ENCODE measurements at places on chromosomes 12 and 14.
A peak's percentile ranks its signal among the peaks of the same experiment; 100 is the strongest.

- no peak for DNase-seq
These were observed 1.3 kb upstream of the TCP11L2 start for GRCh38 chr12:106301241-106301610.

DNA sequence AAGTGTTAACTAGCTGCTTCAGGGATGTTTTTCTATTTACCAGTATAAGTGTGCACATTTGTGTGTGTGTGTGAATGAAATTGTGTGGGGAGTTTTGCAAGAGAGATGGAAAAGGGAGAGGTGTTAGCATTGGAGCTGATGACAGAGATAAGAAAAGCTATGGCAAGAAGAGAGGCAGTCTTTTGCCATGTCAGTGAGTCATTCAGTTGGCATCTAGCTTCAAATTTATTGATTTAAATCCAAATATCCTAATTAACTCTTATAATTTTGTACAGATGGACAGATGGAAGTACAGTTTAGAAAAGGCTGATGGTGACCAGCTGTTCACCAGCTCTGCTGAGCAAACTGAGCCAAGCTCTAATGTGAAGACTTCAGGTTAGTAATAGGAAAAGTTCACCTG lies 3.3 kb upstream of the BHLHE41 start:
- DNase-seq = no peak

DNA sequence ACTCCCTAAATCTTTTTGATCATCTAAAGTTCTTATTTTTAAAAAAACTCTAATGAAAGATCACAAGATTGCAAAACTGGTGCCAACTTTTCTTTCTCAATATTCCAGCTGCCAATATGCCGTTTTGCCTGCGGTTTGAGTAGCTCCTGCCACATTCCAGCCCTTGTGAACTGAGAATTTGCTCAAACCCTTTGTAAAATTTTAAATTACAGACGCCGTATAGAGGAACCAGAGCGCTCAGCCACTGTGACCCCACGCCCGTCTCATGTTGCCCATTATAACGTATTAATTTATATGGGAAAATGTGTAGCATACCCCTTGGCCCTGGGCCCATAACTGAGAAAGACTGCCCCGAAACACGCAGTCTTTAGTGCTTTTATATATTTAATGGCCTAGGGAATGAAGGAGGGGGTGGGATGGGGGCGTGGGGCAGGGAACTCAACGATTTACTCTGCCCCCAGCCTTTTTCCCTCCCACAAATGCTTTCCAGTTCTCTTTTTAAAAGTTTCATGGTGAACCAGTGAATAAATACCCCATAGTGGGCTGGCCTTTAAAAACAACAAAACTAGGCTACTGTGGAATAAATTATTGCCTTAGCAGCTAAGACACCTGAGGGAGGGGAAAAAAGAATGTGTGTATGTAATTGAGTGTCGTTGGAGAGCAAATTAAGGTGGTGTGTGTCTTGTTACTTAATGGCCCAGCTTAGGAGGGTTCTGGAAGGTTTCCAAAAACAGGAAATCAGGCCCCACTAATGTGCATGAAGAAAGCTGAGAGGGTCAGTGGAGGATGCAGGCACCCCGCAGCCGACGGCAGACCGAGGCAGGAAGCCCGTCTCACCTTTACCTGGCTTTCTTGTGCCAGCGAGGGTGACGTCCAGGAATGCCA lies 45.7 kb upstream of the RFLNA start:
- DNase-seq = no peak

DNA sequence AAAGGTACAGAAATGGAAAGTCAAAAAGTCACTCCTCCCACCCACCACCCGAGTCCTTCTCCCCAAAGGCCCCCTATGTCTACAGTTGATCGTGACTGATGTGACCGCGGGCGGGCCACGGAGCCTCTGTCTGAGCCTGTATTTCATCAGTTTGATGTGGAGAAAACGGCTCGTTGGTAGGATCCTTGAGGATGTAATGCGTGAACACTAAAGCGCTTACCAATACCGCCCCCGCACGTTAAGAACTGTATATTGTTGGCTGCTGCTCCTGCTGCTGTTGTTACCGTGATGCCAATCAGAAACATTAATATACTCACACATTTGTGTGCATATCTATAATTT lies 24.6 kb upstream of the UBC start:
- DNase-seq = no peak

DNA sequence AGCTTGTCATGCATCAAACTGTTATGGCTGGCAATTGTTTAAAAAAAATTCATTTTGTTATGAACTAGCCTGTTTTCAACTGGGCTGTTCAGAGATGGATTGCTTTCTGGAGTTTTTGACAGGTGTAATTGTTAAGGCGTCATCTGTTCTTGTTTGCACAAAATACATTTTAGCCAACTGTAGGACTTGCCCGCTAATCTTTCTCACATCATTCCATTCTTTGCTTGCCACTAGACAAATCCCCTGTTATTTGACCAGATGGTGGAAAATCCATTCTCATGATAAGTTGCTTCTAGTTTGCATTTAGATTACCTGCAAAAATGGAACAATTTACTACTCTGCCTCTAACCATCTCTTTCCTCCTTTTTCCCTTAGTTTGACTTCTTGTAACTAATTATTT lies 114.3 kb downstream of the NPAS3 start:
- DNase-seq = no peak

DNA sequence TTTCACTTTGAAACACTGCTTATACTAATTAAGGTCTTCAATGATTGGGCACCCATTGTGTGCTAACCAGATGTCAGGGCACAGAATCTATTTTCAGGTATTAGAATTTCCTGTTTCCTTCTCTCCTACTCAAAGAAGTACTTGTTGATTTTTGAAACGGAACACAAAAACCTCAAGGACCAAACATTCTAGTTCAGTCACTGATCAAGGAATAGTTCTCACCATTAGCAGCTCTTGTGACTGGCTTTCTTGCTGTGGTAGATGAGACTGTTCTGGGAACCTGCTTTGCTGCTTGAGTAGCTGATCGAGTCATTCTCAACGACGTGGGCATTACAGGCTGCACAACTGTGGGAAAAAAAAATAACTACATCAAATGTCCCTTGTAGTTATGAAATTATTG lies 11.0 kb downstream of the DLGAP5 start:
- DNase-seq = no peak

- DNase-seq = no peak
These were observed 430.7 kb upstream of the DCN start for GRCh38 chr12:91613223-91613779.

DNA sequence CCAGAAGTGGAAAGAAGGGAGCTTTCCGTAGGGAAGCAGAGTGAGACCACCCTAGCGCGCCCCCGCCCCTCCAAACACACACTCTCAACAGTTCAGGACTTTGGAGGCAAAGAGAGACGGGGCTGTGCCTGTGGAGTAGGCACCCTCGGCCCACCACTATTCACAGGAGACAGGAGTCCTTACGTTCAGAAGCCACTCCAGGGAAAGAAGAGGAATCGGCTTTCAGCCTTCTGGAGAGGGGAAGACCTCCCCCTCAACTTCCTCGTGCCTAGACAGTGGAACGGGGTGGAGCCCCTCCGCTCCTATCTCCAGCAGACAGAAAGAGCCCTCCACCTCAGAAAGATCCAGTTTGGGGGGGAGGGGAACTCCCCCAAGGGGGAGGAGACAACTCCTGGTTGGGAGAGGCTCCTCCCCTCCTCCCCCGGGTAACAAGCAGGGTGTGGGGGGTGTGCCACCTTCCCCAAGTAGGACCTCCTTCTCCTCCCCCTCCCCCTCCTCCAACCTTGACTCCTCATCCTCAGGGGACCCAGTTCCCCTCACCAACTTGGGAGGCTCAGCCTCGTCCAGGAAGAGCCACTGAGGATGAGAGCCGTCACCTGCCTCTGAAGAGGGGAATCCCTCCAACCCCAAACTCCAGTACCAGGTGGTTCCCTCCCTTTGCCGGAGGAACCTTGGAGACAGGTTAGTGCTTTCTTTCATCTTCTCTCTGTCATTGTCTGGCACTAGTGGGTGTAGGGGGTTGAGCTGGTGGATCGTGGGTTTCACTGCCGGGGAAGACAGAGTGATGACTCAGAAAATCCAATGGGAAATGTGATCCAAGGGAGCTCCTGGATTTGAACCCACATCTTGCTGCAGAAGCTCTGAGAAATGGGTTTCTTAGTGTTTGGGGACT lies 883 bp downstream of the FOXJ2 start:
- DNase-seq = no peak

- DNase-seq = peak; percentile 81
These were observed 47.3 kb upstream of the SRP54 start for GRCh38 chr14:34935488-34935887.

GRCh38 chr12:103495469-103496456 lies at the start of gene C12orf42:
Gene C12orf42, minus strand, starts transcription at chr12:103495968. Its CDS starts 17,542 bp downstream, at chr12:103478426.
- no peak for DNase-seq

GRCh38 chr14:105490267-105490571 lies 827 bp upstream of the TEDC1 start:
- DNase-seq = no peak

- DNase-seq = no peak
These were observed 2.3 kb upstream of the KRT6A start for GRCh38 chr12:52495389-52495788.

- DNase-seq = no peak
These were observed 68.9 kb downstream of the DDX51 start for GRCh38 chr12:132075026-132075713.

DNA sequence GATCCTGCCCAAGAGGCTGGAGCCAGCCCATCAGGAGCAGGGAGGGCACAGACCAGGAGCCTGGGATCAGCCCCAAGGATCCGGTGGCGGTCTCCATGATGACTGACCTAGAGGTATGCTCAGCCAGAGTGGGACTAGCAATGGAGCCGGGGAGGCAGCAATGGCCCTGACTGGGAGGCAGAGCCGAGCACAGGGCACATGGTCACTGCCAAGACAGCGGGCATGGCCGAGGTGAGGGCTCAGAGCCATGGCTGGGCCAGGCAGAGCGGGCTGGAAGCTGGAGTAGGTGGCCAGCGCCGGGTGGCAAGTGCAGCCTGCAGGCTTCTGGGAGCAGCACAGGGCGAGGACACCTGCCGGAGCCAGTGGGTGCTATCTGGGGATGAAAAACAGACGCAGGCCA lies 259.3 kb downstream of the BCL11B start:
- DNase-seq = no peak

GRCh38 chr12:51197736-51198567 lies 19.9 kb downstream of the POU6F1 start:
- DNase-seq = no peak

GRCh38 chr12:113987261-113988063 lies 21.3 kb upstream of the RBM19 start:
- DNase-seq = no peak

GRCh38 chr12:2234646-2235350 lies 182.0 kb downstream of the CACNA1C start:
- no peak for DNase-seq

DNA sequence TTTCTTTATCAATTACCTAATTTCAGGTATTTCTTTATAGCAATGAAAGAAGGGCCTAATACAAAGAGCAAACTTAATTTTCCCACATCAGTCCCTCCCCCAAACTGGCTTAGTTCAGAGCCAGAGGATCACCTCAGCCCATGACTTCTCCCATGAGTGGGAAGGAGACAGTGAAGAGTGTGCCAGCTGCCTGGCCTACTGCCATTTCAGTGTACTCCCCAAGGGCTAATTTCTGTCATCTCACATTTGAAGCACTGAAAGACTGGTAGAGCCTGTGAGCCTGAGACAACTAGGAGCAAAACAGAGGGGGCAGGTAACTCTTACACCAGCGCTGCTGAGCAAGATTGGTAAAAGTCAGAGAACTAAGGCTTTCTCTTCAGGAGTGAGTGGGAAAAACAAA lies 29.1 kb upstream of the ADAM20 start:
- no peak for DNase-seq

DNA sequence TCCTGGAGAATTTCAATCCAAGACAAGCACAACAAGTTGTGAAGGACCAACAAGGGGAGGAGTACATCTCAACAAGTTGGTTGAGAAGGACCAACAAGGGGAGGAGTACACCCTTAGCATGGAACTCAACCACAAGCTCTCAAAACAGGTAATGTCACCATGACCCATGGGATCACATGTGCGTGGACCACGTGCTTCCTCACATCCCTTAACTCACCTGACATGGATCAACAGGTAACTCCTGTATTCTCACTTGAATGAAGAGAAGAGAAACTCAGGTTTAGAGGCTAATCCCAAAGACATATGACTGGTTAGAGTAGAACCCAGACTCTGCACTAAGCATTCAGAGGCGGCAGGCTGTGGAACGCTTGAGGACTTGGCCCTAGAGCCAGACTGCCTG lies 6.2 kb downstream of the CRACR2A start:
- no peak for DNase-seq

GRCh38 chr12:117593815-117594400 lies 232.5 kb upstream of the NOS1 start:
- no peak for DNase-seq

DNA sequence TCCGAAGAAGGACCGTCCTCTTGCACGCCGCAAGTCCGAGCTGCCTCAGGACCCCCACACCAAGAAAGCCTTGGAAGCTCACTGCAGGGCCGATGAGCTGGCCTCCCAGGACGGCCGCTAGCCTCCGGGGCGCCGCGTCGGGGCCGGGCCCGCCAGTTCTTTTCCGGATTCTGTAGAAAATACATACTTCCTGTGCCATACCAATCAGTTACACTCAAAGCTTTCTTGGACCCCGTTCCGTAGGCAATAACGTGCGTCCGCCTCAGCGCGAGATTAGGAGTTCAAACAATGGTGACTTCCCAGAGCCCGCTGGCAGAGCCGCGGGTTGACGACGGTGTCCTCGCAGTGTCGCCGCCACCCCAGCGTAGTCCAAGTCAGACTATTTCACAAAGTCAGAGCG lies 39.2 kb upstream of the DYNC1H1 start:
- DNase-seq = no peak

DNA sequence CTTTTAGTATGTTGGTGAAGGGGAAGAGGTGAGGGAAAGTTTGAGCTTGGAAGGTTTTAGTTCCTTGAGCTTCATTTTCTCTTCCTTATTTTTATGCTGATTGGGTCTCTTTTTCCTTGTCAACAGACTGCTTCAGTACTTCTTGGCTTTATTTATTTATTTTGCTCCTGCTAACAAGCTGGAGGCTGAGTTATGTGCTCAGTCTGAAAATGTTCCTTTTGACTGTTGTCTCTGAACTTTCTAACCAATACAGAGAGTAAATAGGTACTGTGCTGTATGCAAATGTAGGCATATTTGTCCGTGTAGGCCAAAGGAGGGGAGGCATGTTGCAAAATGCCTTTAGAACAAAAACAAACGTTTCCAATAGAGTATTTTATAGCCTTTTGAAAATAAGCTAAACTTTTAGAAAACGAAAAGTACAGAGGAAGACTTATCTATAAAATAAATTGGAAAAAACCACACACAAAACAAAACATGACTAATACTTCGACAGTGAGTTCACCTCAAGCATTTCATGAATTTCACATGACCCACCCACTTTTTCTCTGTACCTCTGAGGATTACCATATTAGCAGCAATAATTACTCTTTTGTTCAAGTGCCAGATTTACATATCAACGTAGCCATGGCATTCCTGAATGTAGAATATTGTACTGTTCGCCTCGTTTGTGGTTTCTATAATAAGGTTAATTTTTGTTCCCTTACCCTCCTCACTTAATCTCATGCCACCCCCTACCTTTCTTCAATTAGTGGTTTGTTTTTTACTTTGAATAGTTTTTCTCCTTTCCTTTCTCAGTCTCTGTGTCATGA lies 4.7 kb upstream of the CREBL2 start:
- DNase-seq = no peak

GRCh38 chr12:4819654-4820053 lies 90.1 kb upstream of the KCNA1 start:
- peak; percentile 67 for DNase-seq

- no peak for DNase-seq
These were observed 60.8 kb downstream of the R3HDM2 start for GRCh38 chr12:57370072-57370471.

- DNase-seq = no peak
These were observed 9.4 kb downstream of the LPCAT3 start for GRCh38 chr12:7008864-7009263.

GRCh38 chr12:57031138-57031725 lies 14.9 kb upstream of the TAC3 start:
- no peak for DNase-seq
